Left cardiac atrium (tissue), 4 donors: ENCODE measurements at places on chromosomes 2 and 18. TPM values are rescaled to one million over a fixed set of nuclear protein-coding genes. Genes with fewer than 3 reads are reported as not detected.

- DNase-seq, result no peak
Observed at GRCh38 chr2:219120082-219120481, 40.5 kb downstream of the NHEJ1 start.

Gene CNDP1
- not detected for total RNA-seq

GRCh38 chr2:150165442-150165841 lies 322.0 kb downstream of the RND3 start:
- no peak for DNase-seq

Gene CNGA3
- total RNA-seq, result not detected
